ENCODE measurements at places on chromosomes 2 and 18. TPM values are rescaled to one million over a fixed set of nuclear protein-coding genes. Genes with fewer than 3 reads are reported as not detected.
A peak's percentile ranks its signal among the peaks of the same experiment; 100 is the strongest.

DNA sequence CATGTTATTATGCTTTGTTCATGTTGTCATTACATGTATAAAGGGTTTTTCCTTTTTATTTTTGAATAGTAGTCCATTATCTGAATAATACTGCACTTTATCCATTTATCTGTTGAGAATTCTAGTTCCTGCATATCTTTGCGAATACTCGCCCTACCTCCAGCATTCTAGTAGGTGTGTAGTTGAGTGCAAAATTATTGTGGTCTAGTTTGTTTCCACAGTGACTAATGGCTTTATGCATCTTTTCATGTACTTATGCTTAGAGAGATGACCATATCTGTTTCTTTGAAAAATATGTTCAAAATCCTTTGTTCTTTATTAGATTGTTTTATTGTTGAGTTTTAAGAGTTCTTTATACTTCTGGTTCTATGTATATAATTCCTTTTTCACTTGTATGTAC is 48.8 kb downstream of the EIF5B start:
- DNase-seq = peak; percentile 56

DNA sequence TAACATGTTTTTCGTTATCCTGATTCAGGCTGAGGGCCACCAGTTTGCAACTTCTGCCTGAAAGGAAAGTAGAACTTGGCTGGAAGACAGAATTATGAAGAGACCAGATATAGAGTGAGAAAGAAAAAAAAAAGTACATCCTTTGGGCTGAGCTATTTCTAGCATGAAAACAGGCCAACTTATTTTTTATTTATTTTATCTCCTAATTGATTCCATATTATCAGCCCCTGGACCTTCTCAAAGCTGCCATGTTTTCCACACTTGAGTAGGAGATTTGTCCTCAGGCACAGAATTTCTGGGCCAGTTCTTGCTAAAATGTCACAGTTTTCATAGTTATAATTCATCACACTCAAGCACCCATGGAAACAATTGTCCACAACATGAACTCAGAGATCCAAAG is 586.8 kb upstream of the CNTNAP5 start:
- DNase-seq = no peak

- no peak for DNase-seq
Measured at GRCh38 chr2:125456693-125457363, 1199.1 kb upstream of the GYPC start.

GRCh38 chr2:156955701-156956100 is 301.8 kb upstream of the GALNT5 start:
- DNase-seq = peak; percentile 69

GRCh38 chr2:181258720-181259119 is 198.5 kb upstream of the ITGA4 start:
- DNase-seq = peak; percentile 66

- DNase-seq = no peak
Measured at GRCh38 chr2:59034106-59034505, 793.0 kb upstream of the FANCL start.

GRCh38 chr18:33076601-33077000 is 303.8 kb upstream of the KLHL14 start:
- no peak for DNase-seq

DNA sequence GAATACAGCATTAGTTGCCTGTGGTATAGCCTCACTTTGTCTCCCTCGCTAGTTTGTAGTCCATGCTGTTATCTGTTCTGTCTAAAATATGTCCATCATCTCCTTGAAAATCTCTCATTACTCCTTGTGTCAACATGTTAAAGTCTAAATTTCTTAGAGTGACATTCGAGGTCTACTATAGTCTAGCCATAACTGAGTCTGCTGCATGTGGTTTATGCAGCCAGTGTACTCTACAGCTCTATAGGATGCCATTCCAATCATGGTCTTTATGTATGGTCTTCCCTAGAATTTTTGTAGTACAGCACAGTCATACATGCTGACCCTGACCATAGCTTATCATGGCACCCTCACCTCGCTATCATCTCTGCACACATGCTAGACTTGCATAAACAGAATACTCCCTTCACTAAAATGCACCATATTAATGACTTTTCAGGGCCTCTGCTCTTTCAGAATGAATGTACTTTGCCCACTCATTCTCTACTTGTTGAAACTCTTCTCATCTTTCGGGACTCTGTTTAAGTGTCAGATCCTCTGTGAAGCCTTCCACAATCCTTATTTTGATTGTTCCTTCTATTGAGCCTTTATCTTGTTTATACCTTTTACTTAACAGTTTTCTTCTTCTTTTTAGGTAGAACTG is 12.8 kb downstream of the TANK start:
- no peak for DNase-seq

GRP gene
- not detected for total RNA-seq

CNTNAP5 gene
- total RNA-seq = not detected

KIF1A gene
- under 0.01 TPM for total RNA-seq

CCL20 gene
- total RNA-seq = 0.33 TPM
